Activated T-cell treated with anti-CD3 and anti-CD28 coated beads, Interleukin-2, amount 50 U/mL, for 24 hours (primary cell): ENCODE measurements at places on chromosomes 1 and 21.

DNA sequence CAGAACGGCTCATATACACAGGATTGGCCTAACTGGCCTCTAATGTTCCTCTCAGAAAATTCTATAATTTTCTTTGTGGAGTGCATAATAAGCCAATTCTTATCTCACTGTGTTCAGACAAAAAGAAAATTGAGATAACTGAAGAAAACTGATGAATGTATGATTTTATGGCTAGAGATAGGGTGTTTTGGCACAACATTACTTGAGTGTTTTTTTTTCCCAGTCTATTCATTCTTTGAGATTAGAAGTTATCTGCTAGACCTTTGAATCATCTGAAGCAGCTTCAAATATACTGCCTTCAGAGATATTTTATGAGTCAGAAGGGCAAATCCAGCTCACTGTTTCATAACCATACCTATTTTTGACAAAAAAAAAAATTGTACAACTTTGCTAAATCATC is 85.6 kb downstream of the VAV3 start:
- no peak for DNase-seq

DNA sequence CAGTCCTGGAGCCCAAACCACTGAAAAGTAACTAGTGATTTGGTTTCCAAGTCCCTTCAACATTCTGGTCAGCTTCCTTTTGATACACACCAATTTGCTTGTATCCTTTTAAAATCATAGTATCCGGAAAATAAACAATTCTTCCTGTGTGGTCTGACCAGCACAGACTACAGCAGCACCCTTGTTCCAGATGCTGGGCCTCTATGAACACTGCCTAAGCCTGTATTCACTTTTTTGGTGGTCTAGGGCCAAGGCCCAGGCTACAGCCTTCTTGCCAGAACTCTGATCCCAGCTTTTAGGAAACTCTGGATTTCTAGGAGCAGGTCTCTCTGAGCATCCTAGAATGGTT is 801 bp upstream of the DDAH1 start:
- no peak for DNase-seq

DNA sequence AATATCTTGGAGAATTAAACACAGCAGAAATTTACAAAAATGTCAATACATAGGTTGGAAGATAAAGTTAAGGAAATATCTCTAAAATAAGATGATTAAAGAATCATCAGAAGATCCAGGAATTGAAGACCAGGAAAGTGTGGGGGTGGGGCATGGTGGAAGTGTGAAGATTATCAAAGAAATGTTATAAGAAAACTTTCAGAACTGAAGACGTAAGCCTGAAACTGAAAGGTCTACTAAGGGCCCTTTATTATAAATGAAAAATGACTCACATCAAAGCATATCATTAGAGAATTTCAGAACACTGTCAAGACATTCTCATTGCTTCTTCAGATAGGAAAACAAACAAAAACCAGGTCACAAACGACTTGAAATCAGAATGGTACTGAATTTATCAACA is 92.4 kb upstream of the DPT start:
- DNase-seq, result no peak

- DNase-seq, result no peak
These were observed 975.7 kb upstream of the PRMT6 start for GRCh38 chr1:106080608-106081325.

DNA sequence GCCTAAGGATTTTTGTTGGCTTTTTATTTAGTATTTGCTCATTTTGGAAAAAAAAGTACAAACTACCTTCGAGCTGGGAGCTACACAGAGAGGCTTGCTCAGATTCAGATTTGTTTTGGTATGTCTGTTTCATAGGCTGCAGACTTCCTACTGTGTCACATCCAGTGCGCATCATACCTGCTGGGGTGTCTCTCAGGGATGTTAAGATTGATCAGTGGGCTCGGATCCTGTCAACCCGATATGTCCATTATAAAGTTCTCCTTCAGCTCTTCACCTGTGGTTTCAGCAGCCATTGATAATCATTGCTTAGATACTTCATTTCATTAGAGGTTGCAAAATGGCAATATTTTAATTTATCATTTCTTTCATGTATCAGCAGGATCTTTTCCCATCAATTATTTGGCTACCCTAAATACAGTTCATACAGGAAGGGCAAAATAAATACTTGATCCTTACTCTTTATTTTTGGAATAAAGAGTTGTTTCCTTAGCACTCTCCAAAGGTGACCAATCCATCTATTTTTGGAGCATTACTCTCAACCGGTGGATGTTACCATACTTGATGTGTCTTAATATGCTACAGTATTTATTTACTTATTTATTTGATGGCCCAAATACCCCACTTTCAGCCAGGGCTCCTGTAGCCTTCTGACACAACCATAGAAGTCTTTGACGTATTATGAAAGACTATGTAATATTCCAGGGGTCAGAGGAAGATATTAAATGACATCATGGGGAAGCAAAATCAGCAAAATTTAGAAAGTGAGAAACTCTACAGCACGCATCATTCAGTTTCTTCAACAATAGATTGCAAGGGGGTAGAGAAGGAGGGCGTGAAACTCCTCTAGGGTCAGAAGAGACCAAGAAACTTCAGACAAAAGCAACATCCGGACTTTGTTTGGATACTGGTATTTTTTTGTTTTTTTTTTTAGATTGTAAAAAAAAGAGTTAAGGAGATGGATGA is 55.3 kb upstream of the HNRNPU start:
- no peak for DNase-seq

DNA sequence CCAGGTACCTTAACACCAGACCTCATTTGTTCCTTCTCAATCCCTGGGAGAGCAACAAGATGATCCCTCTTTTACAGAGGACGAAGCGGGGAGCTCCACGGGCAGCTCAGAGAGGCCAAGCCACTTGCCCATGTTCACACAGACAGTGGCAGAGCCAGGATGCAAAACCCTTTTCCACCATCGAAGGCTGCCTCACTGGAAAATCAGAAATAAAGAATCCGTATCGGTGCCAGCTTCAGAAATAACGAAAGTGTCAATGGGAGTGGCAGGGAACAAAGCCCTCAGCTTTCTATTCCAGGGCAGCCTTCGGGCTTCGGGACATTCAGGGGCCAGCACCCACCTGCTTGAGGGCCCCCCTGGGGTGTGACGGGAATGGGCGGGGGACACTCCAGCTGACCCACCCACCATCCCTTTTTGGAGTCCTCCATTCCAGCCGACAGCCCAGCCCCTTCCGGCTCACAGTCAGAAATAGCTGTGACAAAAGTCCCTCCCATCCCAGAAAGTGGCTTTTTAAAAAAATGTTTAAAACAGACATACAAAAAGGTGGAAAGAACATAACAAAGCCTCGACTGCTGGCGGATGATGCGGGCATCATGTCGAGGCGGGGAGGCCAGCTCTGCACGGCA is 6.0 kb downstream of the IFFO2 start:
- no peak for DNase-seq

GRCh38 chr1:95701450-95702173 is 467.6 kb downstream of the RWDD3 start:
- no peak for DNase-seq

- DNase-seq, result no peak
These were observed 379.2 kb upstream of the SPAG17 start for GRCh38 chr1:118563981-118564951.

DNA sequence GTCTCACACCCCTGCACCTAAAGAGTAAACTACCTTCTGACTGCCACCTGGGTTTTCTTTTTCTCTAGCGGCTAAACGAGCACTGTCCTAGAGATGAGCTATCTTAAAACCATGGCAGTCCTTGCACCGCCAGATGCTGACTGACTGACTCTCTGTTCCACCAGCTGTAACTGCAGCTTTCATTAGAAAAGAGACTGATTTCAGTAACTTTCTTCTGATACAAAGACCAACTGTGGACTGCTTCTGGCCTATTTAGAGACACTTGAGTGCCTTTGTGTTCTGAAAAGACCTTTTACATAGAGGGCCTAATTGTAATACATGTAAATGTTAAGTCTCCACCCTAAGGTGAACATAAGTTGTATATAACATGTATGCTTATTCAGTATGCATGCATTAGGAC is 152.5 kb downstream of the DISC1 start:
- no peak for DNase-seq

DNA sequence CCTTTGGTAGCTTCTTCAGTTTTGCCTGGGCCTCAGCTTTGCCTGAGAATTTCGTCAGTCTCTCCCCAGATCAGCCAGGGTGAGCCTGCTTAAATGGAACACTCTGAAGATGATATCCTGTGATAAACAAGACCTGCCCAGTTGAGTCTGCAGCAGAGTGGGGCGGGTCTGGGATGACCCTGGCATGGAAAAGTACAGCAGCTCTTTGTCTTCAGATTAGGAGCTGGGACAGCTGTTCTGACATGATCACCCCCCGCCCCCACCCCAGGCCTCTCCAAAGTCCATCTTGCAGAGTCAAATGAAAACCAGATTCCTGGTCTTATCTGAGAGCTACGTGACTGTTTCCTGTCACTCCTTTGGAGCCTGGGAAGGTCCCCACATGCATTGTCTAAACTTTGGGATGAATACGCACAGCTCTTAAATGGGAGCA is 2.2 kb upstream of the TMEM51 start:
- DNase-seq, result no peak

DNA sequence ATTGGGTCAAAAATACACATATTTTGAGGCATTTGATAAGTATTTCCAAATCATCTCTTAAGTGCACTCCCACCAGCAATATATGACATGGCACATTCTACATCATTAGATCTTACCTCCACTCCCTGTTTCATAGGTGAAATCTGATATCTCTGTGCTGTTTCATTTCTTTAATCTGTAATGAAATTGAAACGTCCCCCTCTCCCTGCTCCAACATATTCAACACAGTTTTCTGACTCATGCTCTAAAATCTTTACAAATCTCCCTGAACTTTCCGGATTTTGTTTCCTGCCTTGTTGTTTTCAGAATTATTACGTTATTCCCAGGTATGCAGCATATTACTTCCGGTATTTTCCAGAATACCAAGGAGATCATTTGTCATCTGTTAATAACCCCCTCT is 66.1 kb upstream of the AKT3 start:
- DNase-seq, result no peak

- no peak for DNase-seq
These were observed 34.6 kb upstream of the DOCK7 start for GRCh38 chr1:62722796-62723195.

DNA sequence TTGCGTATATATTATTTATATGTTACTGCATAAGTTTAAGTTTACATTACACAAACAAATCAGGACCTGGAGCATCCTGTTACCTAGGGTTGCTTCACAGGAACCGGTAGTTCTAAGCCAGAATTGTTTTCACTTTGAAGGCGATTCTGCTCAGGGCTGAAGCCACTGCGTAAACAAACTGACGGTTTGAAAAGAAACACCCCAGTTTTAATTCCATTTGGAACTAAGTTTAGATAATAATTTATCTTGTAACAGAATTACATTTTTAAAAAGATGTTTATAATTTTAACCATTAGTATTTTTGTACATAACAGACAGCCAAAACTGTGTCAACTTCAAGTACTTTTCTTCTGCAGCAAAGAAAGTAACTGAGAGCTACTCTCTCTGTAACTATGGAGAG is 282.1 kb upstream of the LYPLAL1 start:
- no peak for DNase-seq

- no peak for DNase-seq
These were observed 37.3 kb downstream of the PTAFR start for GRCh38 chr1:28139025-28139712.

DNA sequence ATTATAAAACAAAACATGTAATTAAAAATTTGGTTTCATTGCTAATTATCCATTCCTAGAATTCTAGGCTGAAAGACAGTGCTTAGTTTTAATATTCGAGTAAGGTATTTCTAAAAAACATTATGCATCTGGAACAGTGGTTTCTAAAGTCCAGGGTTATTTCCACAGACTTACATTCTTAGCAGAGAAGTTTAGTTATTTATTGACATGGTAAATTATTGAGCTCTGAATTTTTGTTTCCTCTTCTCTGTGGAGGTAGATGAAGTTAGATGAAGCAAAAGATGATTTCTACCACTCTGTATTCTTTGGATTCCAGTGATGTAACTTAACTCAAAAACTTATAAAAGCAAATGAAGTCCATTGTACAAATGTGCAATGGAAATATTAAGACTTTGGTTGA is 709.4 kb downstream of the MRPL39 start:
- DNase-seq, result no peak

DNA sequence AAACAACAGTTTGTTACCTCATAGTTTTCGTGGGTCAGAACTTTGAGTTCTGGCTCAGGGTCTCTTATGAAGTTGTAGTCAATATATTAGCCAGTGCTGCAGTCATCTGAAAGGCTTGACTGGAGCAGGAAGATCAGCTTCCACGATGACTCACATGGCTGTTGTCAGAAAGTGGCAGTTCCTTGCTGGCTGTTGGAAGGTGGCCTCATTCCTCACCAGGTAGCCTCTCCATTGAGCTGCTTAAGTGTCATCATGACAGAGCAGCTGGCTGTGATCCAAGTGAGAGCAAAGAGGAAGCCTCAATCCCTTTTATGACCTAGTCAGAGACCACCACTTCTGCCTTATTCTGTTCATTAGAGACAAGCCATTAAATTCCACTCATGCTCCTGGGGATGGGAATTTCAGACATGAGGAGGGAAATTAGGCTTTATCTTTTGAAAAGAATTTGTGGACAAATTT is 5.6 kb downstream of the OSBPL9 start:
- no peak for DNase-seq

DNA sequence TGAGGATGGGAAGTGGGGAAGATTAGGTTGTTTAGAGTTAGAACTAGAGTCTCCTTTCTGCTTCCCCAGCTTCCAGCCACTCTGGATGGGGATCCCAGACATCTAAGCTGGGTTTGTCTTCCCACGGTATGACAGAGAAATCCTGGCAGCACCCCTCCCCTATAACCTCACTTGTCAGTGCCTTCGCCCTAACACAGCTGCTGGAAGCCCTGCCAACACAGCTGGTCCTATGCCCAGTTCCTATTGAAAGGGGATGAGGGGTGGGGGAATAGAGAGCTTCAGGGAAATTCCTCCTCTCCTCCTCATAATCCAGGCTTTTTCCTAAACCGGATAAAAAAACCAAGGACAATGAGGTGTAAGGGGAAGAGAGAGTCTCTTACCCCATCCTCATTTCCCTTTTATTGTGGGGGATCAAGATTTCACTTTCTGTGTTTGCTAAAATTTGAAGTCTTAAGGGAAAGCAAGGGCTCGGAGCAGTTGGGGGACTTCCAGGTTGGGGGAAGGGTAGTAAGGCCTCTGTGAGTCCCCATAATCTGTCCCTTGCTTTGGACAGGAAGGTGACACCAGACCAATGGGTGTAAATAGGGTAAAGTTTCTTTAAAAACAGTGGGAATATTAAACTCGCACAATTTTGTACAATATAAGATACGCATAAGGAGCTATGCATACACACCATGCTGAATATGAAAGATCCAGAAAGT is 590 bp downstream of the TMOD4 start:
- no peak for DNase-seq

- DNase-seq, result no peak
These were observed 160.0 kb downstream of the PDE4B start for GRCh38 chr1:65952696-65953095.

GRCh38 chr1:30728832-30729638 is 5.7 kb upstream of the MATN1 start:
- DNase-seq, result no peak

- no peak for DNase-seq
These were observed 772.5 kb downstream of the USP25 start for GRCh38 chr21:16502273-16502672.

GRCh38 chr1:180451504-180451903 is 50.9 kb downstream of the ACBD6 start:
- no peak for DNase-seq

- no peak for DNase-seq
These were observed 14.5 kb upstream of the CSF3R start for GRCh38 chr1:36497207-36497606.
